Activated naive CD8-positive, alpha-beta T cell treated with anti-CD3 and anti-CD28 coated beads for 36 hours (primary cell): ENCODE measurements at places on chromosomes 13 and 19. TPM values are rescaled to one million over a fixed set of nuclear protein-coding genes. Genes with fewer than 3 reads are reported as not detected.
A peak's percentile ranks its signal among the peaks of the same experiment; 100 is the strongest.

KL gene
- 0.50 TPM for total RNA-seq

FAM216B gene
- total RNA-seq = not detected

ASPDH gene
- not detected for total RNA-seq

PALM gene
- total RNA-seq = not detected

HOMER3 gene
- not detected for total RNA-seq

RNASEH2A gene
- total RNA-seq = 46.1 TPM

ZNF726 gene
- 17.5 TPM for total RNA-seq

DNA sequence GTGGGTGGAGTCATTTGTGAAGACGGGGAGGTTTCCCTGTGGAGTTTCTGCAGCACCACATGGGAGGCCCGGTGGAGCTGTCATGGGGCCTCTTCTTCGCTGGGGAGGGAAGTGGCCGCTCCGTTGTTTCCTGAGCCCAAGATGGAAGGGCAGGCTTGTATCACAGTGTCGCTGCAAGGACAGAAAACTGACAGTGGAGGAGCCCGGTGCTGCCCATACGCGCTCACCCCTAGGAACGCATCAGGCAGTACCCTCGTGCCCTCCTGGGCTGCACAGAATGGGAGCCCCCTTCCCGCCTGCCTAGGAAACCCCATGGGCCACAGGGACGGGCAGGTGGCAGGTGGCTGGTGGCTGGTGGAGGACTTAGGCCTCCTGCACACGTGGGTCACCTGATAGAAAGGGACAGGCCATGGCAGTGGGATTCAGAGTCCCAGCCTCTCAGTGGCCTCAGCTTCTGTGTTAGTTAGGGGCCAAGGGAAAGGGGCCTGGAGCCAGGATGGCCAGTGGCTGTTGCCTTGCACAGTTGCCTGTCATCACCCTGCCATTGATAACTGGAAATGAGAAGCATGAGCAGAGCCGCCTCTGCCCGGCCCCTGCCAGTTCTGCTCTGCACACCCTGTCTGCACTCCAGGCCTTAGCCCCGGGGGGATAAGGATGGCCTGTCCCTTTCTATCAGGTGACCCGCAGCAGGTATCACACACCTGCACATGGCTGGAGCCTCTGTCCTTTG lies 7.6 kb downstream of the COL4A2 start:
- DNase-seq = no peak

GRCh38 chr13:44112700-44113329 lies 233.1 kb downstream of the LACC1 start:
- DNase-seq = no peak

GRCh38 chr19:49200238-49200862 lies 42.8 kb downstream of the TRPM4 start:
- peak; percentile 5 for DNase-seq

DNA sequence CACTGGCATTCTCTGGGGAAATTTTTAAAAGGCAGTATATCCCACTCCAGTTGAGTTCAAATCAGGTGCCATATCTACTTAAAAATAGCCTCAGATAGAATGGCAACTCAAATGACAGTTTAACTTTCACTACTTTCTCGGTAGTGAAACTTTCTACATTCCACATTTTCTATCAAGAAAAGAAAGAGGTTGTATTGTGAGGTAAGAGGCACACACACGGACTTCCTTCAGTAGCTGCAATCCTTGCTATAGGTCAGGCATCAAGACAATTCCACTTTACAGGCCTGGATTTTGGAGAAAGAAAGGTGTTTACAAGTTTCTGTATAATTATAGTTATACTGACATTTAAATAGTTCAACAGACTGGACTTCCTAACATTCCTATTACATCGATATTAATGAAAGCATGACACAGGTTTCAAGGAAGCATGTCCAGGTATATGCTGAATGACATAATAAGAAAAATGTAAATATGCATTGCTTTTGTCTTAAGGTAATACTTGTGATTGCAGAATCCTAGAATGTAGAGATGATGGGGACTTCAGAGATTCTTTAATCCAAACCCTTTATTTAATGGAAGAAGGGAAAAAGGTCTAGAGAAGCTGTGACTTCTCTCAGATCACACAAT lies 5.2 kb downstream of the STARD13 start:
- DNase-seq = no peak

- no peak for DNase-seq
Observed at GRCh38 chr13:22227895-22228294, 557.0 kb downstream of the FGF9 start.

DNA sequence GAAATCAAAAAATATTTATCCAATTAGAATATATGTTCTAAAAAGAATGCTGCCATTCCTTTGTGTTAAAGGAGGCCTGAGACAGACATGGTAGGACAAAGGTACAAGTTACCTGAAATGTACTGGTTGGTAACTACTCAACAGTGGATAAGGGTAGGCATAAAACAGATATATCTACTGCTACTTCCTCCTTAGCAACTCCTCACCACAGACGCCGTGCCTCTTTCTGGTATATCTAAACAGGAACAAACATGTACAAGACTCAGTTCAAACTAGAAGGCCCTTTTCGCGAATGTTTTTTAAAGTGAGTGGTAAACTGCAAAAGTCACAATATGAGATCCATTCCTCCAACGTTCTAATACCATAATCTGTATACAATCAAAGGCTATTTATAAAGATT lies 86.9 kb downstream of the TBC1D4 start:
- no peak for DNase-seq

DNA sequence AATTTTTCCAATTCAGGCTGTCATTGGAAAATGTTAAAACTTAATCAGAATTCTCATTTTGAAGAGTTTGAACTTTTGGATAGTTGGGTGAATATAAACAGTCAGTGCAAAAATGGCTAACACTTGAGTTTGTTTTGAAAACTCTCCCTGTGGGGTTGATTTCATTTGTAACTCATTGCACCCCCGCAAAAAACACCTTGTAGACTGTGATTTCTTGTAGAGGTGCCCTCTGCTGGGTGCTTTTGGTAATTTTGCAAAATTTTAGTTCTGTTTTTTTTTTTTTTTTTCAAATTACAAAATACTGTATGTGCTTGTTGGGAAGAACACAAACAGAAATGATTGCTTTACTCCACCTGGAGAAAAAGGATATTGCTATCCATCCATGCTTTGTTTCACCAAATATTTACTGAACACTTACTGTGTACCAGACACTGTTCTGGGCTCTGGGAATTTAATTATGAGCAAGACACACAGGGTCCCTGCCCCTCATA lies 28.2 kb upstream of the GPI start:
- DNase-seq = no peak

- DNase-seq = no peak
Observed at GRCh38 chr13:73411067-73411809, 352.4 kb downstream of the KLF5 start.

- DNase-seq = no peak
Observed at GRCh38 chr13:45406421-45406820, 11.8 kb downstream of the SLC25A30 start.

- DNase-seq = peak; percentile 42
Observed at GRCh38 chr19:34639491-34640085, 37.4 kb downstream of the SCGB2B2 start.

DNA sequence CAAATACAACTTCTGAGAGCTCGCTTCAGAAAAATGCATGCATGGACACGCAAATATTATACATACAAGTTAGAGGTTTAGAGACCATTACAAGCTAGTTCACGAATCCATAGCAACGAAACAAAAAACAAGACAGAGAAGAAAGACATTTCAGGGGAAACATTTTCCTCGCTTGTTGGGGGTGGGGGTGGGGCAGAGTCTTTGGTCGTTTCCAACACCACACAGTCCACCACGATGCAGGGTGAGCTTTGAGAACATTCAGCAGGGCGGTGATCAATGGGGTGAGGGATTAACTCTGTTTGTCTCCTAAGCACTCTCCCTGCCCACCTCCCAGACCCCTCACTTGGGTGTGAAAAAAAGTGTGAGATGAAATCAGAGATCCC lies 651 bp downstream of the OXGR1 start:
- DNase-seq = no peak

- no peak for DNase-seq
Observed at GRCh38 chr13:80547885-80548825, 207.2 kb upstream of the SPRY2 start.

- no peak for DNase-seq
Observed at GRCh38 chr19:17112700-17113099, 37.1 kb downstream of the MYO9B start.

DNA sequence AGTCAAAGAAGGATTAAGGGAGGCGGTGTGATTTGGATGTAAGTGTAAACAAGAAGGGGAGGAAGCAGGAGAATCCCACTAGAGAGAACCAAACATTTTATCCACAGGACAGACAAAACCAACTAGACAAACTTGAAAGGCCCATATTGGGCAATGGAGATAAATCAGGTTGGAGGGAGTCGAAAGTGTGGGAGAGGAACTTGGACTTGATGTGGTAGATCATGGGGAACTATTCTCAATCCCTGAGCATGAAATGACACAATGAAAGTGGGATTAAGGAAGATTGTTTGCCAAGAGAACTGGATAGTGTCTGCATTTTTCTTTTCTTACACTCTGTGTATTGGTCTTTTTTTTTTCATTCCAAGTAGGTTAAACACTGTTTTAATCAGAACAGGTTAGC lies 17.9 kb downstream of the GPR183 start:
- DNase-seq = no peak

DNA sequence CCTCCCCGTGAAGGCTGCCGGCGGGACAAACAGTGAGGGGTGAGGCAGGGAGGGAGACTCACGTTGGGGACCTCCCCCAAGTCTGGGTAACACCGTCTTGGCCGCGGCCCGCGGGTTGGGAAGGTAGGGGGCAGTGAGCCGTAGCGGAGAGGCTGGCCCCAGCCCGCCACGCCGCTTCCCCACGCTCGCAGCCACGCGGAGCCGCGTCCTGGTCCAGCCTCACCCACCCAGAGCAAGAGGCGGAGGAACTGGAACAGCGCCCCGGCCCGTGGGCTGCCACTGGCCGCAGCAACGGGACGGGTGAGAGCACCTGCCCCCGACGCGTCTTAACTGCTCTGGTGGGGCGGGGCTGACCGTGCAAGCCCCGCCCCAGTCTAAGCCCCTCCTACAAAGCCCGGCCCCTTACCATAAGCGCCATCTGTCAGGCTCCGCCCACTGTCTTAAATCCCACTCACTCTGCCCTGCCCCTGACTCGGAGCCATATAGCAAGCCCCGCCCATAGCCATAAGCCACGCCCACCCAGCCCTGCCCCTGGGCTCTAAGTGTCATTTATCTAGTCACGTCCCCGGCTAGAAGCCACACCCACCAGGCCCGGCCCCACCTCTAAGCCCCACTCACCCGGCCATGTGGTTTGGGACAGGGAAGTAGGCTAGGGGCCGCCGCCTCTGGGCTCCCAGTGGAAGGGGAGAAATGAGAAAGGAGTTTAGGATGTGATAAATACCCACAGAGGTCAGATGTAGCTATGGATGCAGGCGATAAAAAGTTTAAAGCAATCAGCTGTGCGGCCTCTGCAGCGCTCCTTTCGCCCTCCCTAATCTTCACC lies 2.1 kb upstream of the CCL25 start:
- peak; percentile 89 for DNase-seq

DNA sequence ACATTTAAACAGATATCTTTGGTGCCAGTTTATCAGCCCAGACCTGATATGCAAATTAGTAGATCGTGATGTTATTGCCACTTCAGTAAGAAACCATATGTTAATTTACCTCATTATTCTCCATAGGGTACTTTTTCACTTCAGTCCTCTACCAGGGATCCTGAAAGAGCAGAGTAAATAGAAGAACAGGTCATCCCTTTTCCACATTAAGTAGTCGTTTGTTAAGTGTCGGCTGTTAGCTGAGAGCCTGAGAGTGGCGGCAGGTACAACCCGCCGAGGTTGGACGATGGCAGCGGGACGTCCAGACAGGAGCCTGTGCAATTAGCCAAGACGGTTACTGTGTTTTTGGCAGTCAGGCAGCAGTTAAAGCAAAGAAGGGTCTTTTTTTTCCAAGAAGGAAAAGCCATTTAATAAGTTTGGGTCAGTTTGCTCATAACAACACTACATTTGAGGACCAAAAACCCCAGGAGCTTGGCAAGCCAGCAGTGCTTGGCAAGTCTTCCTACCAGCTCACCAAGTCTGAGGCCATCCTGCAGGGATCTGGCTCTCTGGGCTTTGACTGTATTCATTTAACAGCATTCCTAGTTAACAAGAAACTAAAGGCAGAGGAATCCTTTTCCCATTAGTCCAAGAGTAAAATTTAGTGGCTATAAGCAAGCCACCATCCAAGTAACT lies 231.8 kb downstream of the SHISA2 start:
- DNase-seq = no peak

- no peak for DNase-seq
Observed at GRCh38 chr19:38830039-38830733, 1.4 kb downstream of the ECH1 start.

GRCh38 chr13:90403330-90404082 lies 944.0 kb upstream of the MIR17HG start:
- no peak for DNase-seq

DNA sequence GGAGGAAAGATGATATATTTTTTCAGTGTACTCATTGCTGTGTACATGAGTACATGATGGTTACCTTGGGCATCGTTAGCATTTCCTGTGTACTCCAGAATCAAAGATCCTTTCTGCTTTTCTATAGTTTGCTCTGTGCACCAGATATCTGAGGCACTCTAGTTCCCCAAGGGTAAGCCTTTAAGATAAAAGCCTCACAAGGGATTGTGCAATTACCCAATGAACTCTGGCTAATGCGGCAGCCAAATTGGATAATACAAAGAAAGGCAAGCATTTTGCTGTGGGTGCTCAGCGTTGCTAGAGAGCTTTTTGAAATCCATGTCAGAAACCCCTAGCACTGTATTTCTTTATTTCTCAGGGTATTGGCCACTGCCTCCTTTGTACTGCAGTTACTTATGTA lies 2.9 kb downstream of the CYSLTR2 start:
- DNase-seq = no peak

DNA sequence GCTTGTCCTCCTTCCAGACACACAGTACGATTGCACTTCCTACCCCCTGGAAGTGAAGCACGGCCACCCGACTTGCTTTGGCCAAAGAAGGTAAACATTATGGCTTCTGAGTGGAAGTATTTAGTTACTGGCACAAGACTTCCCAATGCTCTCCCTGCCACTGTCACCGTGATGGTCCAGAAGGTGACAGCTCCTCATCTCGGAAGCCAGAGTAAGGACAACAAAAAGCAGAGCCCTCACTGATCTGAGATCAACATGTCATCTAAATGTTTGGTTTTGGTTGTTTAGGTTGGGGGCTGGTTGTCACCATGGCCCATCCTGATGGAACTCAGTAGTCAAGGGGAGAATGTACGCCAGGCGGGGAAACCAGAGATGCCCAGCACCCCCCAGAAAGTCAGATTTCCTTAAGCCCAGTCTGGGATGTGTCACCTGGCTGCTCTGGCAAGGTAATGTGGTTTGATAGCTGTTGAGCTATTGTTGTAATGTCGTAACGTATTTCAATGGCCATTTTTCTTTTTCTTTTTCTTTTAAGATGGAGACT lies 170.1 kb upstream of the ZNF536 start:
- no peak for DNase-seq

- DNase-seq = peak; percentile 11
Observed at GRCh38 chr19:52007451-52007805, 583 bp downstream of the ZNF615 start.

DNA sequence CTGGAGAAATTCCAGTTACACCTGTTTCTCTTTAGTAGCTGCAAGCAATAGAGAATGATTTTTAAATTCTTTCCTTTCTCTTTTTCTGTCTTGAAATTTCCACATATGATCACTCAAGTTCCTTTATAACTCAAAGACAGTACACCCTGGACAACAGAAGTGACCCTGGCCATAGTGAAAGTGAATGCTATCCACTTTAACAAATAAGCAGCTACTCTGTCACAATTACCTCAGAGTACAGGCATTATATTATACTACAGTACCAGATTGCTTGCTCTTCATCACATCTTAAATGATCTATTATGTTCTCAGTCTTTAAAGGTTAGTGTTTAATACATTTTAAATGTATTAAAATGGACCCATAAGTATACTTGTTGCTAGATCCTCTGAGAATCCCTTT lies 136.2 kb downstream of the KLF12 start:
- DNase-seq = no peak
